Kidney capillary endothelial cell (primary cell): ENCODE measurements at places on chromosomes 3 and 15.
A peak's percentile ranks its signal among the peaks of the same experiment; 100 is the strongest.

- DNase-seq: no peak
These were observed 60.2 kb downstream of the PLXNA1 start for GRCh38 chr3:127043041-127043641.

GRCh38 chr3:194283221-194284006, 67.7 kb downstream of the CPN2 start:
- DNase-seq: no peak

GRCh38 chr15:88498996-88499395, 31.5 kb downstream of the MRPS11 start:
- no peak for DNase-seq

DNA sequence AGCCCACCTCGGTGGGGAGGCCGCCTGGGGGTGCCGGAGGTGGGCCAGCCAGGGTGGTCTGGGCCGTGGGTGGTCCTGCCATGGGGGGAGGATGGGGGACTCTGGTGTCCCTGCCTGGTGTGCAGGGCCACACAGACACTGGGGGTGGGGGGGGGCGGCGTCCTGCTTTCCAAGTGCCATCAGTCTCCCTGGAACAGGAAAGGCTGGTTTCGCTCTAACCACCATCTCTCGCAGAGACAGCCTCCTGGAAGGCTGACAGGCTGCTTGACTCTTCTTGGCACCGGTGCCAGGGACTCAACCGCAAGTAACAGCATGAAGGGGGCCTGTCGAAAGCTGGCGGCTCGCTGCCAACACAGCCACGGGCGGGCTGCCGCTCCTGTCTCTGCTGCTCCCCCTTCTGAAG, 40.3 kb downstream of the RGMA start:
- DNase-seq: no peak

DNA sequence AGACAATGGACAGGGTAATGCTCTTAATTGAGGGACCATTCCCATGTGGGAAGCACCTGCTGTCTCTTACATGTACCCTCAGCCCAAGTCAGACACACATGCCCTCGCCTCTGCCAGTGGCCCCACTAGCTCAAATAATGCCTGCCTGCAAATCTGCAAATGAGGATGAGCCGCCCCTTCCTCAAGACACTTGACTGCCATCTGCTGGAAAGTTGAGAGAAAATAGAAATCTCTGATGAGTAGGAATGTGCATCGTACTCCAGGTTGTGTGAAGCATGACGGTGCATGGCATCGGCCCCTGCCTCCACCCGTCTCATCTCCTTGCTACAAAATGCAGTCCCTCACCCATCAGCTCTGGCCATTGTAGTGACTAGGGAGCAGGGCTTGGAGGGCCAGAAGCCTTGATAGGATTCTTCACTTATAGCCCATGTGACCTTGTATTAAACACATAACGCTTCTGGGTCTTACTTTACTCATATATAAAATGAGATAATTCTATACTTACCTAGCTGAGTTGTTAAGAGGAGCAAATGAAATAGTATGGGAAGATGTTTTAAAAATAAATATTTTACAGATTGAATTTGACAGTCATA, 6.3 kb upstream of the SCN5A start:
- DNase-seq: no peak

DNA sequence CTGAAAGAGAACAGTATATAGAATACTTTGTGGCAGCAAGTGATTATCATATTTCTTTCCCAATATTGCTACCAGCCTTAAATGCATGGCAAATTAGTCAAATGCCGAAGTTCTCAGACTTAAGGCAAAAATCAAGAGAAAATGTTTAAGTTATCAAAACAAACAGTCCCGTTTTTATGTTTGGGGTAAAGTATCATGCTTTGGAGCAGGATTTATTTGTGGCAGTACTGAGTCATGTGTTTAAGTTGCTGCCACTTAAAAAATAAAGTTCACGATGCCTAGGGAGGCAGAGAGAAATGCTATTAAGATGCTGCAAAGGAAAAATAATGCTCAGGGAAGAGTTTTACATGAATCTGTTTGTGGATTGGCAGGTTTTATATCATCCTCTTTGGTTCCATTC, 417.4 kb upstream of the MDFIC2 start:
- no peak for DNase-seq

DNA sequence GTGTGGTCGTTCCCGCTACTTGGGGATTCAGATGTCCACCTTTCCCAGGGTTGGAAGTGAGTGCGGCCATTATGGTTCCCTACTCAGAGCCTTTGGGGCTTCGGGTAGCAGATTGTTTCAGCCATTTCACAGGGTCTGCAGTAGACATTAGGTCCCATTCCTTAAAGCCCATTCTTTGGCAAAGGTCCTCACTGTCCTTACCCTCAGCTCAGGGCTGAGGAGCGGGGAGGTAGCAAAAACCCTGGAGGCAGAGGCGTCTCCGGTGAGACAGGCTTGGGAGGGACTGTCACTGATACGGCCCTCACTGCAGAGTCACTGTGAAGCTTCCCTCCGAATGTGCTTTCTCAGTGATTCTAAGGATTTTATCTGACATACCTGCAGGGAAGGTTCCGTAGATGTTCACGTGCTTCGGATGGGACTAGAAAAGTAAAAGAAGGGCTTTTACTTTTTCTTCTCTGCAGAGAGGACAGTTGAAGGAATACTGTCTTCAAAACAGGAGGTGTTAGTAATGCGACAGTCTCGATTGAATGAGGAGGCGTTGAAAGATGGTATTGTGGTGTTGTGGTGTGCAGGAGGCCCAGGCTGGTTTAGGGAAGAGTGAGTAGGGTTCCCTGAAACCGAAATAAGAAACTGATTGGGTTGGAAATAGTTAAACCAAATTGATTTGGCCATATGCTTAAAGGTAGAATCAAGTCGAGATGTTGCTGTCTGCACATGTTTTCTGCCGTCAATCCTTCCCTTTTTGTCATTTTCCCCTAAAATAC, 630 bp downstream of the ATP6V1A start:
- no peak for DNase-seq

DNA sequence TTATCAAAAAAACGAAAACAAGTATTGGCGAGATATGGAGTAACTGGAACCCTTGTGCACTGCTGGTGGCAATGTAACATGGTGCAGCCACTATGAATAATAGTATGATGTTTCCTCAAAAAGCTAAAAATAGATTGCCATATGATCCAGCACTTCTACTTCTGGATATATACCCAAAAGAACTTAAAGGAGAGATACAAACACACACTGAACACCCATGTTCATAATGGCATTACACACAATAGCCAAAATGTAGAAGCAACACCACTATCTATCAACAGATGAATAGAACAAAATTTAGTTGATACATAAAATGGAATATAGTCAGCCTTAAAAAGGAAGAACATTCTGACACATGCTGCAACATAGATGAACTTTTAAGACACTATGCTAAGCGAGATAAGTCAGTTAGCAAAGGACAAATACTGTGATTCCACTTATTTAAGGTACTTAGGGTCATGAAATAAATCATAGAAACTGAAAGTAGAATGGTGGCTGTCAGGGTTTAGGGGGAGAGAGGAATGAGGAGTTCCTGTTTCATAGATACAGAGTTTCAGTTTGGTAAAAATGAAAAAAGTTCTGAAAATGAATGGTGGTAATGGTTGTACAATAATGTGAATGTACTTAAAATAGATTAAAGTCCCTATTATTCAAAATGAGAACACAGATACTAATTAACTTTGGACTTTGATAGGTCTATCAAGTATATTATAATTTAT, 59.4 kb upstream of the IMPG2 start:
- DNase-seq: no peak

DNA sequence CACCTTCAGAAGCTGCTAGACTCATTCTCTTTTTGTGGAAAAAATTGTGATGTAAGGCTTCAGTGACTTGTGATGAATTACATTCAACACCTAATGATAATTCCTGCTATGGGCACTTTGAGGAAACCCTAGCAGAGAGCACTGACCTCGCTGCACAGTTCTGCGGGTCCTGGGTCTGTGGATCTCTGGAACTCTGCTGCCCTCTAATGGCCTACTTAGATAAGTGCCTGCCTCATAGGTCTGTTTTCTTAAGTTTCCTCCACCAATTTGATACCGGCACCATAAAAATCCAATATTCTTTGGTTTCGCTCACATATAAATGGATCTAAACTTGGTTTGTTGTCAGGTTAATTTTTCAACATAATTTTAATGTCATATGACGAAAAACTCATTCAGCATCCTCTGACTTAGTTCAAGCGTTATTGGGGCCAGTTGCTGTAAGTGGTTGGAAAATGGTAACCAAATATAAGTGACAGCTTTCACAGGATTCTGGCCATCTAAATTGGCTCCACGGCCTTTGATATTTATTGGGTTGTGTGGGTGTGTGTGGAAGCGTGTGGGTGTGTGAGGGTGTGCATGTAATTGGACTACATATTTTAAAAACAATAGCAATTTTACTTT, 10.4 kb downstream of the SLITRK3 start:
- DNase-seq: peak; percentile 44

GRCh38 chr3:32815841-32816438, 1.9 kb upstream of the TRIM71 start:
- DNase-seq: no peak
